ENCODE measurements at places on chromosomes 6 and 20. TPM values are rescaled to one million over a fixed set of nuclear protein-coding genes. Genes with fewer than 3 reads are reported as not detected.

MAS1 gene
- 0.03 TPM for total RNA-seq

FAXC gene
- 2.2 TPM for total RNA-seq

DNA sequence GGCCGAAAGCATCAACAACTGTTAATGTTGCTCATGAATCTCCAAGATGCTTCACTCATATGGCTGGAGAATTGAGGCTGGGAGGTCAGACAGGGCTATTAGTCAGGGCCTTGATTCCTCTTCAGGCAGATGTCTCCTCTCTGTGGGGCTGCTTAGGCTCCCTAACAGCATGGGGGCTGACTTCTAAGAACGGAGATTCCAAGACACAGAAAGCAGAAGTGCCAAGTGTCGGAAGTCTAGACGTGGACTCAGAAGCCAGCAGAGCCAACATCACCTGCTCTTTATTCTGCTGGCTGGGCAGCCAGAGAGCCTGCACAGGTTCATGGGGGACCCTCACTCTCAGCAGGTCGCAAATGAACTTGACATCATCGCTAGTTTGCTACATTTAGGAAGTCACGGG is 279.8 kb downstream of the CDH26 start:
- no peak for DNase-seq

C6orf163 gene
- 7.3 TPM for total RNA-seq

COL10A1 gene
- not detected for total RNA-seq

DNA sequence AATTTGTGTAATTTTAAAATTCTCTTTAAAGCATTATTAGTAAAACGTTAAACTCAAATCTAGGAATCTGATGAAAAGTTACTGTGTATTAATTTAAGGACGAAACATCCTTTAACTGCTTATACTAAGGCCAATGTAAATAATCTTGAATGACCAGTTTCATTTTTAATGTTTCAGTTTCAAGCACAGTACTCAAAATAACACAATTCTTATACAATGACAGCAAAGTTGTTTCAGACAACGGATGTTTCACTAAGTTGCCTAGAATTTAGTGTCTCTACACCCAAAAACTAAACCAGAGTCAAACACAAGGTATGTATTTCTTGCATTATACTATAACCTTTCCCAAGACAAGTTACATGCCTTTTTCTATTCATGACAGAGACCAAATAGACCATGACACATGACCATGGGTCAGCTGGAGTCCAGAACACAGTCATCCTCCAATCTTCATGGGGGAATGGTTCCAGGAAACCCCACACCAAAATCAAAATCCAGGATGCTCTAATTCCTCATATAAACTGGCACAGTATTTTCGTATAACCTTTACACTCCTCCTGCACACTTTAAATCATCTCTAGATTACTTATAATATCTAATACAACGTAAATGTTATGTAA is 7.7 kb downstream of the PHIP start:
- DNase-seq, result no peak

DNA sequence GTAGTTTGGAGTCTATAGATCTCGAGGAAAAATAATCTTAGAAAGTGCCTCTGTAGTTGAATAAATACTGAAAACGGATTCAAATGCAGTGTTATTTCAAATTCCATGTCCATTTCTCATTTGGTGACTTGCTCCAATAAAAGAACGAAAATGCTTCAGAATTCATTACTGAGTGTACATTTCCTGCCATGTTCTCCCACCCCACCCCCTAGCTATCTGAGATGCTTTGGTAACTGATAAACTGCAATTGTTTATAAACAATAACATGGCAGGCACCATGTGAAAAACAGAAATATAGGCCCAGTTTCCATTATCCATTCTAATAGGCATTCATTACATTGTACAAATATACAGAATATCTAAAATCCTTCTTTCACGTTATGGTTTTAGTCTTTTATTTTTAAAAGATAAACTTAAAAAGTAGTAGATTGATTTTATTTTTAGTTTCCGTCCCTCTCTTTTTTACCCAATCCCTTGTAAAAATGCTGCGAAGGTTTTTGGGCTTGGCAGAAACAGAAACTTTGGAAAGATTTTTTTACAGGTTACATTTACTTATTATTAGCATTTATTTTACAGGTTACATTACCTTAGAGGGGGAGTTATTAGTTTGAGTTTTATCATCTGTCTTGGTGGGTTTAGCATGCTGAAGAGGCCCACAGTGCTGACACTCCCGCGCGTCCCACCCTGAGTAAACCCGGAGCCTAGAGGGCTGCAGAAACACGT is 1.5 kb downstream of the FAM162B start:
- DNase-seq, result no peak

GRCh38 chr20:44495802-44496481 is 20.3 kb downstream of the TTPAL start:
- no peak for DNase-seq

DNA sequence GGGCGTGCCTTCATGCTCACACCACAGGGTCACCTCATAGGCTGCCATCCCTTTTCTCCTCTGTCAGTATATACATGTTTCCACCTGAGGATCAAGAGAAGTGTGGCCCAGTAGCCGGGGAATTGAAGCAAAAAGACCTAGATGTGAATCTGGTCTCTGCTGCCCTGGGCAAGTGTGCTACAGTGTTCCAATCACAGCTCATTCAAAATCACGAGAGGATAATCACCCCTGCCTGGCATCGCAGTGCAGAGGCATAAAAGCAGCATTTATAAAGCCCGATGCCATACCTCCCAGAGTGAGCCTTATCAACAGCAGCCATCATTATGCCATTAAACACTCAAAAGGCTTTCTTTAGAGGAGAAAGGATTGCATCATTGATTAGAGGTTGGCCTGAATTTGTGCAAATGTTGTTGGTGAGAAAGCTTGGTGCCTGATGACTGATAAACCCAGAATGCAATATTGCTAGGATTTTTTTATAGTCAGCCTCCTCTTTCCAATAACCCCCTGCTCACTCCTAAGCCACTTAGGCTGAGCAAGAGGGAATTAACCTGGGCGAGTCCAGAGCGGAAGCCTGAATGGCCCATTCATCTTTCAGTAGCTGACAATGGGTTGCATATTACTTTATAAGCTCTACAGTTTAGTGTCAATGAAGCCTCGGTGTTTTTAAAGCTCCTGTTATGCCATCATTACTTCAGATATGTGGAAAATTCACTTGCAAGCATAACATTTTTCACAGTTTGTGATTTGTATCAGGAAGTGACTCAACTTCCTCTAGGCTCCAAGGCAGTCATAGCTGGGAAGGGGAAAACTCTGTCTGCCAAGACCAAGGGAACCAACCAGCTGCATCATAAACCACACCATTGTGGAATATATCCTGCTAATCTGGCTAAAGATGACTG is 92.5 kb upstream of the NXT1 start:
- DNase-seq, result no peak

RIMS1 gene
- 3.0 TPM for total RNA-seq

GRCh38 chr6:32317541-32317940 is 54.2 kb downstream of the TSBP1 start:
- DNase-seq, result no peak

DNA sequence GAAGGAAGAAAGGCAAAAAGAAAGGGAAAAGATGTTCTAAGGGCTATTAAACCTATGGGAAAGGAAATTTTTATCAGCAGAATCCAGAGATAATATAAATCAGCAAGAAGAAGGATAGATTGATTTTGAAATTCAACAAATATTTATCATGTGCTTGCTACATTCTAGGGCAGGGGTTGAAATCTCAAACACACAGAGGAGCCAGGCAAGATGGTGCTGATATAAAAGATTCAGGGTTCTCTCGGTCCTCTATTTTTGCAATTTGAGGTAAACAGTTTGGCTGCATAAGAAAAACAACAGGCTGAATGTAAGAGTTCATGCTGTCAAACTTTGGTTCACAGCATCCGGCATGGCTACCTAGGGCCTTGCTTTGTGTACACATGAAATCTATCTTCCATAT is 109.6 kb upstream of the BMP2 start:
- DNase-seq, result no peak

GRCh38 chr6:130670142-130670541 is 157.1 kb upstream of the SMLR1 start:
- no peak for DNase-seq

- no peak for DNase-seq
Measured at GRCh38 chr6:138008791-138009190, 98.4 kb downstream of the PERP start.

- no peak for DNase-seq
Measured at GRCh38 chr20:34190679-34191090, 50.5 kb upstream of the ASIP start.

- no peak for DNase-seq
Measured at GRCh38 chr6:90820436-90820835, 233.6 kb upstream of the MAP3K7 start.

ZSCAN23 gene
- 2.2 TPM for total RNA-seq

DNA sequence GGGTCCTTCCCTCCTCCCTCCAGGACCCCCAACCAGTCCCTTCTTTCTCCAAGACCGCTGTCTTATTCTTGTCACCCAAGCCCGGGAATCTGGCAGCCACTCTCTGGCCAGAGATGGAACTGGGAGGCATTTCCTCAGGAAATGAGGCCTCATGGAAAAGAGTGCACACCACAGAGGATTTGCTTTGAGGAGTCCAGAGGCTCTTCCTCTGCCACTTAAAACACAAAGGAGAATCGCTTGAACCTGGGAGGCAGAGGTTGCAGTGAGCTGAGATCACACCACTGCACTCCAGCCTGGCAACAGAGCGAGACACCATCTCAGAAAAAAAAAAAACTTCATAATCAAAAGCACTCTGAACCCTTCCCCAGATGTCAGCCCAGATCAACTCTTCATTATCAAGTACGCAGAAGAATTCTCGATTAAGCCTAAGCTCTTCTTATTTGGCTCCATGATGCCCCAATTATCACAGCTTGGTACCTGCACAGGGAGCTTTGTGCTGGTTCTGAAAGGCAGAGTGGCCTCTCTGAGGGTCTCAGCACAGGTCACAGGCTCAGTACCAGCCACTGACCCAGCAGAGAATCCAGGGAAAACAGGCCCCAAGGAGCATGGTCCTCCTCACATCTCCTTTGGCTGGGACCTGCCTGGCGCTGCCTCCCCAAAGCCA is 82.9 kb upstream of the MAFB start:
- DNase-seq, result no peak

- DNase-seq, result no peak
Measured at GRCh38 chr20:55390791-55391190, 614.5 kb downstream of the CBLN4 start.

- no peak for DNase-seq
Measured at GRCh38 chr6:134535831-134536230, 217.9 kb upstream of the SGK1 start.

ERVFRD-1 gene
- total RNA-seq, result 0.71 TPM

- DNase-seq, result no peak
Measured at GRCh38 chr6:100460650-100461204, 4.0 kb downstream of the SIM1 start.

- no peak for DNase-seq
Measured at GRCh38 chr20:21373436-21373835, 23.9 kb downstream of the NKX2-4 start.

GRCh38 chr6:38773338-38773737 is 58.2 kb downstream of the DNAH8 start:
- DNase-seq, result no peak

GRCh38 chr20:57158474-57158873 is 108.0 kb downstream of the BMP7 start:
- no peak for DNase-seq
